Heart right ventricle (tissue), 16 donors: ENCODE measurements at places on chromosomes 12 and 14. TPM values are rescaled to one million over a fixed set of nuclear protein-coding genes. Genes with fewer than 3 reads are reported as not detected.

FSCB gene
- not detected for total RNA-seq

KCNH5 gene
- 0.15 TPM for total RNA-seq

GRCh38 chr12:65430571-65431306 is 152.3 kb downstream of the MSRB3 start:
- H3K4me1 ChIP-seq, result no peaks in the 10 kb centered on the region
- no peak overlapping the region for H3K27ac ChIP-seq
- no peak overlapping the region for H3K4me3 ChIP-seq
- H3K36me3 ChIP-seq, result no peaks in the 10 kb centered on the region

DNA sequence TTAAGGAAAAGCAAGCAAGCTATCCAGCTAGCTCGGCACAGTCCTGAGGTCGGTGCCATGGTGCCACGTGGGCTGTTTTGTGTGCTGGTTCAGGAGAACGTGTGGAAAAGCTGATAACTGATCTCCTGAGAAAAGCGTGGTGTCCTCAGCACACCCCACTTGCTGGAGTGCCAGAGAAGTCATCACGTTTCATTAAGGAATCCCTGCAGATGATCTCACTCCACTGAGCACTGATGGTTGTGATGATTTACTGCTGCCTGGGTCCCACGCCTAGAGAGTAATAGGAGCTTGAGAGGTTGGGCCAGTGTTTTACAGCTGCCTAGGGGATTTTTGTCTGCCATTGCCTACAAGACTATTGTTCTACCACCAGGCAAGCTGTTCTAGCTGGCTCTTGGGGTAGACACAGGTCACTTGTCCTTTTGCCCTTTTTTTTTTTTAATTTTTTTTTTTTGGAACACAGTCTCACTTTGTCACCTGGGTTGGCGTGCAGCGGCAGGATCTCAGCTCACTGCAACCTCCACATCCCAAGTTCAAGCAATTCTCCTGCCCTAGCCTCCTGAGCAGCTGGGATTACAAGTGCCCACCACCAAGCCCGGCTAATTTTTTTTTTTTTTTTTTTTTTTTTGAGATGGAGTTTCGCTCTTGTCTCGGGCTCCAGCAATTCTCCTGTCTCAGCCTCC is 42.3 kb upstream of the EVL start:
- no peaks in the 10 kb centered on the region for H3K27me3 ChIP-seq
- no peak overlapping the region for H3K27ac ChIP-seq
- H3K4me1 ChIP-seq, result peaks cover 26% of the 10 kb centered on the region
- no peak overlapping the region for H3K4me3 ChIP-seq
- no peak for DNase-seq

- no peak for DNase-seq
- H3K4me3 ChIP-seq, result no peak overlapping the region
- H3K27ac ChIP-seq, result no peak overlapping the region
- H3K27me3 ChIP-seq, result no peaks in the 10 kb centered on the region
- H3K4me1 ChIP-seq, result no peaks in the 10 kb centered on the region
These were observed 49.5 kb upstream of the EGLN3 start for GRCh38 chr14:34000396-34000795.

DNA sequence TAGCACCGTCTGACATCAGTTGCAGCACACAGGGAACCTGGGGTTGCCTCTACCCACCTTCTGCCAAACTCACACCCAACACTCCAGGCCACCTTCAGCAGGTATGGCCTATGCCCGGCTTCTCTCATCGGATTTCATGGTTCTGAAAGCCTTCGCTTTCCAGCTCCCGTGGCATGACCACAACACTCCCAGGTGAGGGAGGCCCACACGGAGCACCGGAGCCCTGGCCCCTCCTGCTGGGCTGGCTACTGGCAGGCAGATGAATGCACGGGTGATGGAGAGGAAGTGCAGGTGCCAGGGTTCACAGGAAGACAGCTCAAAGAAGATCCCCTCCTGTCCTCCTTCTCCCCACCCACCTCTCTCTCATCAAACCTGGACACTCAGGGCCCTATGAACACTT is 37.2 kb downstream of the CACNA2D4 start:
- H3K27ac ChIP-seq, result no peak overlapping the region
- no peak overlapping the region for H3K4me3 ChIP-seq
- H3K4me1 ChIP-seq, result no peaks in the 10 kb centered on the region
- H3K36me3 ChIP-seq, result no peaks in the 10 kb centered on the region

DNA sequence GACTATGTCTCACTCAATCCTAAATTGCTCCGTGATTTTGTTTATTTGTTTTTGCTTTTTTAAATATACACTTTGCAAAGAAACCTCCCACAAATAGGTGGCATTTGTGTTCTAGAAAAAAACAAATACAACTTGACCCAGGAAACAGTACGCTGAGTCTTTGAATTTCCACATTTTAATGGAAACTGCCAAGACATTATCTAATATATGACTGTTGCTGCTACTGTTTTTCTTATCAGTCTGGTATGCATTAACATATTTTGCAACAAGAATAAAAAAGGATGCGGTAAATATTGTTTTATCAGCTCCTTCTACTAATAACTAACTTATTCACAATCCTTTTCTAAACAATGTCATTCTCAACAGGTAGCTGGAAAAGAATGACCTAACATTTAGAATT is 187.4 kb downstream of the LRIG3 start:
- H3K36me3 ChIP-seq, result no peaks in the 10 kb centered on the region
- H3K27me3 ChIP-seq, result no peaks in the 10 kb centered on the region
- no peak for DNase-seq
- H3K27ac ChIP-seq, result no peak overlapping the region

DNA sequence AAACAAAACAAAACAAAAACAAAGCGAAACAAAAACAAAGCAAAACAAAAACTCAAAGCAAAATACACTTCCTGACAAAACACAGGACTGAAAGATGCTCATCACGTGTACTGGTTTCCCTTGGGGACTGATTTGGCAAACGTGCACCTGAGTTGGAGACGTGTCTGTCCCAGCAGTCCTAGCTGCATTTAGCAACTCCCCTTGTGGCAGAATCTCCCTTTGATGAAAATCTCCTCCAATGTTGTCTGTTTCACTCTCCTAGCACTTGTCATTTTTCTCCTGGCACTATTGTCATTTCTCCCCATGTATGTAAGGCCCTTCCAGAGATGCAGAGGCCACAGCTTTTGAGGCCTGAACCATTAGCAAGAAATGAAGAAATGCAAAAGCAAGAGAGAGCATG is 6.8 kb upstream of the SLC24A4 start:
- H3K27me3 ChIP-seq, result peaks cover 34% of the 10 kb centered on the region
- H3K36me3 ChIP-seq, result no peaks in the 10 kb centered on the region
- H3K27ac ChIP-seq, result no peak overlapping the region
- H3K4me1 ChIP-seq, result no peaks in the 10 kb centered on the region
- DNase-seq, result no peak
- no peak overlapping the region for H3K4me3 ChIP-seq
